ENCODE measurements at places on chromosomes 4 and X. TPM values are rescaled to one million over a fixed set of nuclear protein-coding genes. Genes with fewer than 3 reads are reported as not detected.

DNA sequence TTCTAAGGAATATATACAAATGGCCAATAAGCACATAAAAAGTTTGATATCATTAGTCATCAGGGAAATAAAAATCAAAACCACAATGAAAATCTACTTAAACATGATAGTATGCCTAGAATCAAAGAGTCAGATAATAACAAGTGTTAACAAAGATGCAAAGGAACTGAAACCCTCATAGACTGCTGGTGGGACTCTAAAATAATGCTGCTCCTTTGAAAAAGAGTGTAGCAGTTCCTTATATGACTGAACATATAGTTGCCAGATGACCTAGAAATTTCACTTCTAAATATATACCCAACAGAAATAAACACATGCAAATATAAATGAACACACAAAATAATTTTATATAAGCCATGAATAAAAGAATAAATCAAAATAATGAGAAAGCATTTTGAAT lies 205.1 kb upstream of the CTSO start:
- H3K4me3 ChIP-seq: no peak overlapping the region
- DNase-seq: no peak
- no peaks in the 10 kb centered on the region for H3K36me3 ChIP-seq
- no peak overlapping the region for H3K27ac ChIP-seq
- H3K4me1 ChIP-seq: no peaks in the 10 kb centered on the region

CENPE gene
- total RNA-seq: 7.7 TPM

DNA sequence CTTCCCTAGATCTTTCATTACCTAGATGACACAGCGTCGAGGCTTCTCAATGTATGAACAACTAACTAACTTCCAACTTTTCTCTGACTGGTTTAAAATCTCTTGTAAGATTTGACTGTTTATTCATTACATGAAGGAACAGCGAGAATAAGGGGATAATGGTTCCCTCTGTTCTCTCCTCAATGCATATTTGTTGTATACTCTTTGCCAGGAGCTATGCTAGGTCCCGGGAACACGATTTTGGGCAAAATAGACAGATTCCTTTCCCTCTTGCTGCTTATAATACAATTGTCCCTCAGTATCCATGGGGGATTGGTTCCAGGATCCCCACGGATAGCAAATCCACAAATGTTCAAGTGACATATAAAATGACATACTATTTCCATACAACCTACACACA lies 1020.0 kb downstream of the DMD start:
- no peak overlapping the region for H3K27ac ChIP-seq
- H3K36me3 ChIP-seq: no peaks in the 10 kb centered on the region
- no peak for DNase-seq
- H3K27me3 ChIP-seq: no peaks in the 10 kb centered on the region

GLUD2 gene
- 1.6 TPM for total RNA-seq

GRCh38 chr4:19698961-19699360 lies 552.7 kb upstream of the SLIT2 start:
- H3K4me3 ChIP-seq: no peak overlapping the region
- no peak overlapping the region for H3K27ac ChIP-seq
- H3K27me3 ChIP-seq: no peaks in the 10 kb centered on the region
- no peaks in the 10 kb centered on the region for H3K36me3 ChIP-seq
- no peak for DNase-seq
- H3K4me1 ChIP-seq: peaks cover 7% of the 10 kb centered on the region

SLC30A9 gene
- total RNA-seq: 61.7 TPM

GRCh38 chr4:1554876-1555265 lies 129.2 kb downstream of the FAM53A start:
- DNase-seq: no peak
- H3K4me3 ChIP-seq: no peak overlapping the region
- no peaks in the 10 kb centered on the region for H3K36me3 ChIP-seq

DNA sequence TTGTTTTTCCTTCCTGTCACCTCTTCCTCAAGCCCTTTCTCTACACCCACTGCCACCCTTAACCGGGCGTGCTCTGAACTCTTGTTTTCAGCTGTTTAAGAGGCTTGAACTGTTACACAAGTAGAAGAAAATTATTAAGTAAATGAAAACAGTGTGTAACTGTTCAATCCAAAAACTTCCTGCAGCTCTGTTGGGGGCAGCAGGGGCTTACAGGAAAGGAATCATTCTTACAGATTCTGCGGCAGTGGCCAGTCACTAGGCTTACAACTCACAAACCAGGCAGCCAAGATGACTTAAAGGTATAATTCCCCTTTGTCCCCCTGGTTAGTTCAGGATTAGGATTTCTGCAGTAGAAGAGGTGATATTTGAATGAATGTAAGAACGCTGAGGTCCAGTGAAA lies 70.2 kb upstream of the ETNPPL start:
- H3K27ac ChIP-seq: no peak overlapping the region
- H3K4me3 ChIP-seq: no peak overlapping the region
- no peak for DNase-seq
- H3K27me3 ChIP-seq: no peaks in the 10 kb centered on the region
- H3K4me1 ChIP-seq: peaks cover 33% of the 10 kb centered on the region

ARSJ gene
- total RNA-seq: 32.2 TPM

- peak; percentile 82 for DNase-seq
- peaks cover 36% of the 10 kb centered on the region for H3K4me1 ChIP-seq
- H3K27me3 ChIP-seq: no peaks in the 10 kb centered on the region
- H3K4me3 ChIP-seq: peak overlapping the region; percentile 46
- peak overlapping the region; percentile 88 for H3K27ac ChIP-seq
- H3K36me3 ChIP-seq: no peaks in the 10 kb centered on the region
Measured at GRCh38 chrX:110210417-110211139, 107.3 kb downstream of the AMMECR1 start.

TRPC5OS gene
- not detected for total RNA-seq

GRCh38 chr4:117326091-117326490 lies 240.7 kb upstream of the TRAM1L1 start:
- H3K36me3 ChIP-seq: no peaks in the 10 kb centered on the region
- H3K27ac ChIP-seq: no peak overlapping the region
- H3K4me1 ChIP-seq: no peaks in the 10 kb centered on the region
- H3K4me3 ChIP-seq: no peak overlapping the region
- H3K27me3 ChIP-seq: no peaks in the 10 kb centered on the region

TMEM271 gene
- total RNA-seq: not detected

POU3F4 gene
- not detected for total RNA-seq

DNA sequence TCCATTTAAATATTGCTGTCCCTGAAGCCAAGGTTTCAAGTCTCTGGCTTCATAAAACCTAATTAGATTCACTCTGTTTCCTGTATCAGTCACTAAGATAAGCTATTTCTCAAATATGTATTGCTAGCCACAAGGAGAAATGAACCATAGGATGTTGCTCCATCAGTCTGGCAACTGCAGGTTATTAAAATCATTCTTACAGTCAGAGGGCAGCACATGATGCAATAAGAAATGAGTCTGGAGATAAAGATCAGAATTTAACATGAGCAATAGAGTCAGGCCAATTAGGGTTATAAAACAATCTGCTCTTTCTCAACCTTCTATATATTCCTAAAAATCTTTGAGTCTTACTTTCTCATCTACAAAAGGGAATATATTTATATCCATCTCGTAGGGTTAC lies 7.2 kb downstream of the PRKG2 start:
- no peaks in the 10 kb centered on the region for H3K27me3 ChIP-seq
- H3K36me3 ChIP-seq: no peaks in the 10 kb centered on the region
- peak; percentile 94 for DNase-seq
- peak overlapping the region; percentile 65 for H3K27ac ChIP-seq
- H3K4me3 ChIP-seq: peak overlapping the region; percentile 20
- H3K4me1 ChIP-seq: peaks cover 46% of the 10 kb centered on the region

DNA sequence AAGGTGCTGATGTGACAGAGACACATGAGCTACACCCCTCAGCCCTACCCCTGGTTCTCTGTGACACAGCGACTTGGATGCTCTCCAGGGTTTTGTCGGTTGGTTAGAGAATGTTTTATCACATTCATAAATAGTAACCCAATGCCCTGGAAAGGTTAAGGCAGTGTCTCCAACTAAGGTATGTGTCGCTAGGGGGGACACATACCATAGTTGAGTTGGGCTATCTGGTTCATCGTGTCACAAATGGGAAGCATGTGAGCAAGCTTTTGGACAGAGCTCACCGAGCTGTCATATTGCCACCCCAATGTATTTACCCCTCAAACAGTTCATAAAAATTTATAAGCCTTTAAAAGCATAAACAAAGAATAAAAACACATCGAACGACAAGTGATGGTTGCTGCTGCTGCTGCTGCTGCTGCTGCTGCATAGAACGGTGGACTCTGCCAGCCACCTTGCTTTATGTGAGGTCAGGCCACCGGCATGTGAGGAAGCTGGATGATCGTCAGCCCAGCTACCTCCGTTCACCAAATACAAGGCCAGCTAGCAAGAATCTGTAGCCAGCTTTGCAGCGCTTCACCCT lies 55.9 kb downstream of the STOX2 start:
- H3K4me1 ChIP-seq: no peaks in the 10 kb centered on the region
- no peak overlapping the region for H3K4me3 ChIP-seq
- H3K36me3 ChIP-seq: no peaks in the 10 kb centered on the region
- H3K27ac ChIP-seq: no peak overlapping the region
- no peak for DNase-seq

- no peaks in the 10 kb centered on the region for H3K36me3 ChIP-seq
- H3K4me1 ChIP-seq: no peaks in the 10 kb centered on the region
- no peak for DNase-seq
- H3K27ac ChIP-seq: no peak overlapping the region
- H3K4me3 ChIP-seq: no peak overlapping the region
- H3K27me3 ChIP-seq: no peaks in the 10 kb centered on the region
Measured at GRCh38 chrX:12301288-12301687, 163.0 kb downstream of the FRMPD4 start.

DNA sequence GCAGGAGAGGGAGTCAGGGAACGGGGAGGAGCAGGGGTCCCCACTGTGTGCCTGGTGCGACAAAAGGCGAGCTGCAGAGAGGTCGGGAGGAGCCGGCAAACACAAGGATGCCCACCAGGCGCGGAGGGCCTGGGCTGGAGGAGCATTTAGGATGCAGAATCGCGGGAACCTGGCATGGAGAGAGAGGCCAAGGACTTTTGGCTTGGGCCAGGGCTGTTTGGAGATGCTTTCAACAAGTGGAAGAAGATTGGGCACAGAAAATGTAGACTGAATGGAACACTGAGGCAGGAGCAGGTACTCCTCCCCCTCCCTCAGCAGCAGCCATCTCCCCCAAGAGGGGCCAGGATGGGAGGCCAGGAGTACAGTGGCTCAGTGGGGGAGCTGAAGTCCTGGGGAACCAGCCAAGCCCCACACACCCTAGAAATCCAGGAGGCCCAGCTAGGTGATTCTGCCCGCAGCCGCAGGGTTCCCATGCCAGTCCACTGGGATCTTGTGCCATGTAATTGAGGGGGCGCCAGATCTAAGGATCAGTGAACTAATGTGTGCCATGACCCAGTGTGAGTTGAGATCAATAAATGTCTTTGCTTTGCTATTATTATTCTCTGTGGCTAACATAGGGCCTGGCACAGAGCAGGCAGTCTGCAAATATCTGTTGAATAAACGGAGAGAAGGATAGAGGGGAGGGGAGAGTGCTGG lies 1.1 kb upstream of the ABLIM2 start:
- peaks cover 17% of the 10 kb centered on the region for H3K27me3 ChIP-seq
- no peaks in the 10 kb centered on the region for H3K36me3 ChIP-seq
- no peaks in the 10 kb centered on the region for H3K4me1 ChIP-seq

ELMOD2 gene
- total RNA-seq: 24.0 TPM

GRCh38 chr4:10534820-10535219 lies 77.6 kb upstream of the ZNF518B start:
- no peaks in the 10 kb centered on the region for H3K4me1 ChIP-seq
- H3K4me3 ChIP-seq: no peak overlapping the region
- DNase-seq: no peak
- no peak overlapping the region for H3K27ac ChIP-seq

TEX13D gene
- not detected for total RNA-seq

EVC gene
- total RNA-seq: 56.2 TPM

DNA sequence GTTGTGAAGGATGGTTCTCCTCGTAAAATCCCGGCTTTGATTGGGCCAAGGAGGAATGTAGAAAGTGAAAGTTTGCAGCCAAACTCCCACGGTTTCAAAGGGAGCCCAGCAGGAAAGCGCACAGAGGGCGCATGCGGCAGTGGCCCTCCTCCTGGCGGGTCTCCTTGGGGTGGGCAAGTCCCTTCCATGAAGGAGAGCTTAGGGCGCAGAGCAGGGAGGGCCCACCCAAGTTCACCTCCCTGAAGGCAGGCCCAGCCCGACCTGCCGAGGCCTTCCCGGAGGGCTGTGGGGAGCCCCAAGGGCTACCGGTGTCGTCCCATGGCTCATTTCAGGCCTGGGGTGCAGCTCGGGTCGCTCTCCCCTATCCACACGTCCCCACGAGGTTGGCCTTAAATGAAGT lies 2.0 kb downstream of the PDZD4 start:
- H3K4me1 ChIP-seq: no peaks in the 10 kb centered on the region
- H3K27me3 ChIP-seq: no peaks in the 10 kb centered on the region
- H3K4me3 ChIP-seq: no peak overlapping the region
- no peak overlapping the region for H3K27ac ChIP-seq
- H3K36me3 ChIP-seq: no peaks in the 10 kb centered on the region

PPP1R3F gene
- 6.2 TPM for total RNA-seq

GAGE12F gene
- total RNA-seq: not detected

LETM1 gene
- total RNA-seq: 40.1 TPM

- H3K4me1 ChIP-seq: peaks cover 2% of the 10 kb centered on the region
- DNase-seq: no peak
- no peaks in the 10 kb centered on the region for H3K27me3 ChIP-seq
- H3K27ac ChIP-seq: no peak overlapping the region
- H3K36me3 ChIP-seq: no peaks in the 10 kb centered on the region
- no peak overlapping the region for H3K4me3 ChIP-seq
Measured at GRCh38 chr4:101604976-101605375, 185.6 kb upstream of the BANK1 start.

- H3K4me1 ChIP-seq: no peaks in the 10 kb centered on the region
- DNase-seq: no peak
- H3K4me3 ChIP-seq: no peak overlapping the region
- peaks cover 4% of the 10 kb centered on the region for H3K36me3 ChIP-seq
Measured at GRCh38 chrX:16756724-16757123, 29.5 kb upstream of the TXLNG start.

MAGEA11 gene
- not detected for total RNA-seq

DNA sequence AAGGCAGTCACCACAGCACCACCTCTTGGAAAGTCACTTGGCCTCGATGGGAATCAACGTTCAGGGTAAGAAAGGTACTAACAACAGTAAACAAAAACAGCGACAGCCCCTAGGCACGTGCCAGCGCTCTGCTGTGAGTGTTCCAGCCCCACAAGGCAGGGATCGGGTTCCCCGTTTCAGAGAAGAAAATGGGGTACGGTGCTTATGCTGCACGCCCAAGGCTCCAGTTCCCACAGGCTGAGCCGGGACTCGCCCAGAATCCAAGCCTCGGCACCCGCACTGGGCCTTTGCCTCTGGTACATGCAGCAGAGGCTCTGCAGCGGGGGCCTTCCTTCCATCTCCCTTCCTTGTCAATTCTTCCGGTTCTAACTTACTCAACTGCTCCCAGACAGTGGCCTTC lies 37.3 kb downstream of the WDR1 start:
- H3K4me1 ChIP-seq: no peaks in the 10 kb centered on the region
- no peak for DNase-seq
- no peaks in the 10 kb centered on the region for H3K27me3 ChIP-seq

GRCh38 chrX:46791927-46792809 lies 33.2 kb upstream of the SLC9A7 start:
- peak; percentile 89 for DNase-seq
- peak overlapping the region; percentile 98 for H3K27ac ChIP-seq
- H3K4me1 ChIP-seq: peaks cover 33% of the 10 kb centered on the region
- no peaks in the 10 kb centered on the region for H3K27me3 ChIP-seq

All from GM23248 (cell line).